ENCODE measurements at places on chromosomes 1 and 21. TPM values are rescaled to one million over a fixed set of nuclear protein-coding genes. Genes with fewer than 3 reads are reported as not detected.

- no peaks in the 10 kb centered on the region for H3K36me3 ChIP-seq
- H3K4me1 ChIP-seq = no peaks in the 10 kb centered on the region
- no peak for DNase-seq
- H3K27ac ChIP-seq = no peak overlapping the region
Measured at GRCh38 chr1:111406321-111406768, 21.2 kb downstream of the OVGP1 start.

DNA sequence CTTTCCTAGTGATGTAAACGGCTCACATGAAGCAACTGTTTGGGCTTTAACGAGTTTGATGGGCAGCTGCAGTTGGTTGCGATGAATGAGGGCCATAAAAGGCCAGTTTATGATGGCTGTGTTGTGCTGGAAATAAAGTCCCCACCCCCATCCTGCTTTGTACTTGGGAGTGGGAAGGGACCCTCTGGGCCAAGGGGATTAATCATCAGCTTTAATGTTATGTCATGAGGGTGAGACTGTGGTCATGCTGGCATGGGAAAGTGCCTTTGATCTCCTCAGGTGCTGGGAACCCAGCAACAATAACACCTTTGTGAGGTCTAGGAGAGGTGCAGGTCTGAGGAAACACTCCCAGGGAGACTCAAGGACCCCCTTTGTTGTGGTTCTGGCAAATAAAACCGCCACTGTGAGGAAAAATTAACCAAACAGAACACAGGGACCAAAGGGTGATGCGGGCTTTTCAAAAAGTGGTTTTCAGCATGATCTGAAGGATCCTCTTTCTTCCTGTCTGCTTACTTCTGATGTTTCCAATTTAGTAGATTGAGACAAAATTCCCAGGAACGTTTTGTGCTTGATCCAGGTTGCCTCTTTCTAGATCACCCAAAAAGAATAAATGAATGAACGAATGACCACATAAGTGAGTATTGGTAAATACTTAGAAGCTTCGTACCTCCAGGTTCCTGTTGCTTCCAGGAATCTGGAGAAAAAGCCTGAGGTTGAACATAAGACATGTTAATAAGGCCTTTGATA, 257.8 kb upstream of the HOOK1 start:
- peaks cover 48% of the 10 kb centered on the region for H3K4me1 ChIP-seq
- H3K27ac ChIP-seq = peak overlapping the region; percentile 43
- H3K36me3 ChIP-seq = peaks cover 25% of the 10 kb centered on the region
- H3K27me3 ChIP-seq = no peaks in the 10 kb centered on the region
- peak overlapping the region; percentile 41 for H3K4me3 ChIP-seq
- DNase-seq = no peak

GRCh38 chr1:983798-984475, 2.0 kb upstream of the PERM1 start:
- H3K4me3 ChIP-seq = no peak overlapping the region
- H3K27me3 ChIP-seq = peaks cover 47% of the 10 kb centered on the region
- H3K36me3 ChIP-seq = no peaks in the 10 kb centered on the region
- H3K27ac ChIP-seq = no peak overlapping the region

- H3K36me3 ChIP-seq = no peaks in the 10 kb centered on the region
- DNase-seq = no peak
- H3K27ac ChIP-seq = no peak overlapping the region
- no peaks in the 10 kb centered on the region for H3K27me3 ChIP-seq
Measured at GRCh38 chr1:17250601-17251000, 1.7 kb downstream of the PADI3 start.

- H3K4me1 ChIP-seq = peaks cover 14% of the 10 kb centered on the region
- no peak for DNase-seq
- no peaks in the 10 kb centered on the region for H3K36me3 ChIP-seq
- peaks cover 6% of the 10 kb centered on the region for H3K27me3 ChIP-seq
Measured at GRCh38 chr1:15362737-15363128, 47.0 kb upstream of the EFHD2 start.

The RPE65 gene
- total RNA-seq = 0.14 TPM

Measured in type B pancreatic cell (in vitro differentiated cells).